ENCODE measurements at places on chromosomes 6 and 20. TPM values are rescaled to one million over a fixed set of nuclear protein-coding genes. Genes with fewer than 3 reads are reported as not detected.

Gene REM1
- polyA plus RNA-seq: 0.14 TPM

- no peak for DNase-seq
Observed at GRCh38 chr6:65221153-65221552, 485.9 kb downstream of the EYS start.

GRCh38 chr6:169556758-169557548 lies 144.9 kb downstream of the WDR27 start:
- DNase-seq: no peak

Gene SPINT3
- not detected for polyA plus RNA-seq

- no peak for DNase-seq
Observed at GRCh38 chr20:1449370-1449769, 17.3 kb downstream of the NSFL1C start.

- DNase-seq: peak; percentile 8
Observed at GRCh38 chr6:133804265-133804664, 84.6 kb upstream of the TCF21 start.

- DNase-seq: no peak
Observed at GRCh38 chr6:79702691-79703090, 71.6 kb downstream of the SH3BGRL2 start.

GRCh38 chr20:41350408-41350962 lies 9.9 kb downstream of the LPIN3 start:
- DNase-seq: no peak

DNA sequence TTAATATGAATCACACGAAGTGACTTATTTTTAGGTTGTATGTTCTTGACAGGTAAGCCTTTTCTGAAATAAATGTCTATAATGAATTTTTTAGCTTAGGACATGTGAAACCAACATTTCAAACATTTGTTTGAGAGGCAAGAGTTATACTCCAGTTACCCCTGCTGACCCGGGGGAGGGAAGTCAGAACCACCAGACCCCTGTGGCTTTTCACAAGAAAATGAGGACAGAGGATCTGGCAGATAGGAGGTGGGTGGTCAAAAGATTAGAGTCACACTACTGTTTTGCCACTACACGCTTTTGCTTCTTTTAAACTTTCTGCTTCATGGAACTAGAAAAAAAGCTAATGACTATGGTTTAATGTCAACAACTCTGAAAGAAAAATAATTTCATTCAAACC lies 27.5 kb upstream of the ADGRF4 start:
- DNase-seq: no peak

Gene ZNF512B
- polyA plus RNA-seq: 10.0 TPM

Gene FAXC
- polyA plus RNA-seq: 2.8 TPM

Gene MCCD1
- polyA plus RNA-seq: not detected

DNA sequence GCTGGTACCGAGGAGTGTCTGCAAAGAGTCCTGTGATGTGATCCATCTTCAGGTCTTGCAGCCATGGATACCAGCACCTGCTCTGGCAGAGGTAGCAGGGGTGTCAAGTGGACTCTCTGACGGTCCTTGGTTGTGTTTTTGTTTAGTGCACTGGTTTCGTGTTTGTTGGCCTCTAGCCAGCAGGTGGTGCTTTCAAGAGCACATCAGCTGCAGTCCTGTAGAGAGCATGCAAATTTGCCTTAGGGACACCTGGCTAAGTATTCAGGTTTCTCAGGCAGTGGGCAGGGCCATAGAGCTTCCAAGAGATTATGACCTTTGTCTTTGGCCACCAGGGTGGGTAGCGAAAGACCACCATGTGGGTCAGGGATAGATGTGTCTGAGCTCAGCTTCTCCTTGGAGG lies 14.5 kb upstream of the RGS17 start:
- no peak for DNase-seq

Gene HAO1
- not detected for polyA plus RNA-seq

Gene MOG
- not detected for polyA plus RNA-seq

Gene SYCP2
- 0.07 TPM for polyA plus RNA-seq

Gene MEI4
- not detected for polyA plus RNA-seq

Gene TAB2
- polyA plus RNA-seq: 24.4 TPM

Gene FAM162B
- polyA plus RNA-seq: 0.36 TPM

GRCh38 chr20:63186528-63187316 lies 29.2 kb downstream of the YTHDF1 start:
- DNase-seq: no peak

DNA sequence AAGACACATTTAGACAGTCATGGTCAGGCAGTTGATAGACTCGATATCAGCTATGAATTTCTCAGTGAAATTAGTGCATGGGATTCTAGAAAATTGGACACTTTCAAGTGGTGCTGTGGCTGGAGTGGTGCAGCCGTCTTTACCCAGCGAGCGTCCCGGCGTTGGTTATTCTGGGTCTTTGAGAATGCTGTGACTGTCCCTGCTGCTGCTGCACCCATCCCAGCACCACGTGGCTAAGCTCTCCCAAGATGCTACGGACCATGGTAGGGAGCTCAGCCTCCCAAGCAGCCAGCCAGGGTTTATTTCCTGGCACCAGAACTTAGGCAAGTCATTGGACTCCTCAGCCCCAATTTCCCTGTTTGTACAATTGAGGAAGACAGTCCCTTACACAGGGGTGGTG lies 147.2 kb upstream of the RPS6KA2 start:
- no peak for DNase-seq

Gene BMP7
- polyA plus RNA-seq: not detected
